ENCODE measurements at places on chromosomes 6 and 20. TPM values are rescaled to one million over a fixed set of nuclear protein-coding genes. Genes with fewer than 3 reads are reported as not detected.

- peaks cover 18% of the 10 kb centered on the region for H3K36me3 ChIP-seq
- H3K27me3 ChIP-seq, result no peaks in the 10 kb centered on the region
- H3K4me1 ChIP-seq, result peaks cover 3% of the 10 kb centered on the region
- DNase-seq, result no peak
Measured at GRCh38 chr6:161169035-161169434, 104.8 kb downstream of the AGPAT4 start.

DNA sequence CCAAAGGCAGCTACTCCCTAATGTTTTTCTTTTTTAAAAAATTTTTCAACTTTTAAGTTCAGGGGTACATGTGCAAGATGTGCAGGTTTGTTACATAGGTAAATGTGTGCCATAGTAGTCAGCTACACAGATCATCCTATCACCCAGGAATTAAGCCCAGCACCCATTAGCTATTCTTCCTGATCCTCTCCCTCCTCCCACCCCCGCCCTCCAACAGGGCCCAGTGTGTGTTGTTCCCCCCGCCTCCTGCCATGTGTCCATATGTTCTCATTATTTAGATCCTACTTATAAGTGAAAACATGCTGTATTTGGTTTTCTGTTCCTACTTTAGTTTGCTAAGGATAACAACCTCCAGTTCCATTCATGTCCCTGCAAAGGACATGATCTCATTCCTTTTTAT lies 12.4 kb downstream of the TRIM15 start:
- H3K4me3 ChIP-seq, result no peak overlapping the region
- H3K4me1 ChIP-seq, result no peaks in the 10 kb centered on the region
- no peak for DNase-seq
- H3K27ac ChIP-seq, result no peak overlapping the region

DNA sequence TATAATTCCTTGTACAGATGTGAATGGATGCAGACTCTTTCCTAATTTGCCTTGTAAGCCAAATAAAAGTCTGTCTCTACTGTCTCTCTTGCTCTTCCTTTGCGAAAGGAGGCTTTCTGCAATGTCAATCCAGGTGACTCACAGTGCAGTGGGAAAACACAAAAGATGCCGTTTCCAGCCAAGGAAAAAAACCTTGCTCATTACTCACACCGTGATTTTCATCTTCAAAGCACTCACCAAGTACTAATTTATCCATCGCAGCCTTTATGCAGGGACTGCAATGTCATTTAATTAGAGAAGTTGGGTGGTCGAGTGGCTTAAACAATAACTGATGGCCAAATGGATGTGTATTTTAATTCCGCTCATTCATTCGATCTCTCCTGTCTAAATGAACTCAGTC lies 23.8 kb downstream of the SAYSD1 start:
- H3K27me3 ChIP-seq, result peaks cover 10% of the 10 kb centered on the region
- no peak overlapping the region for H3K27ac ChIP-seq
- H3K36me3 ChIP-seq, result no peaks in the 10 kb centered on the region
- H3K4me1 ChIP-seq, result peaks cover 48% of the 10 kb centered on the region

GRCh38 chr6:25755483-25755882 lies 941 bp downstream of the SLC17A4 start:
- H3K4me3 ChIP-seq, result peak overlapping the region; percentile 47
- peak overlapping the region; percentile 73 for H3K27ac ChIP-seq
- no peaks in the 10 kb centered on the region for H3K27me3 ChIP-seq
- DNase-seq, result no peak
- H3K36me3 ChIP-seq, result no peaks in the 10 kb centered on the region
- H3K4me1 ChIP-seq, result peaks cover 61% of the 10 kb centered on the region

GDAP1L1 gene
- total RNA-seq, result 0.24 TPM

- no peak for DNase-seq
- no peaks in the 10 kb centered on the region for H3K27me3 ChIP-seq
- no peaks in the 10 kb centered on the region for H3K36me3 ChIP-seq
- peaks cover 16% of the 10 kb centered on the region for H3K4me1 ChIP-seq
Measured at GRCh38 chr20:50534567-50534966, 24.4 kb downstream of the PTPN1 start.

DYNLT1 gene
- 124 TPM for total RNA-seq

- no peaks in the 10 kb centered on the region for H3K36me3 ChIP-seq
- no peak overlapping the region for H3K27ac ChIP-seq
- H3K4me3 ChIP-seq, result no peak overlapping the region
- H3K4me1 ChIP-seq, result no peaks in the 10 kb centered on the region
- no peak for DNase-seq
- peaks cover 1% of the 10 kb centered on the region for H3K27me3 ChIP-seq
Measured at GRCh38 chr6:44499609-44500008, 112.1 kb downstream of the CDC5L start.

RNASET2 gene
- 29.8 TPM for total RNA-seq

DNA sequence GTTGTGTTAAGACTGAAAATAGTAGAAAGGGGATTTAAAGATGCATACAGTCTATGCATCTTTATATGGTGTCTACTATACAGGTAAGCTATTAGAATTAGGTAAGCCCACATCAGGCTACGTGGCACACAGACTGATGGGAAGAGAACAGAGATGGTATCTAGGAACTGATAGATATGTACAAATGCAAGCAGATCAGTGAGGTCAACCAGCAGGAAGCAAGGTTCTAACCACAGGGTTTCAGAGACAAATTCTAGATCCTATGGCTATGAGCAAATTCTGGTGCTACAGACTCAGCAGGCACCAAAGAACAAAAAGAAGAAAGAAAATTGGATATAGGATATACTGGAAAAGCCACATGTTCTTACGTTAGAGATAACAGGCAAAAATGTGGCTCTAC lies 110.6 kb downstream of the TRDN start:
- no peaks in the 10 kb centered on the region for H3K27me3 ChIP-seq
- no peak overlapping the region for H3K4me3 ChIP-seq
- no peak for DNase-seq
- H3K27ac ChIP-seq, result no peak overlapping the region

DNA sequence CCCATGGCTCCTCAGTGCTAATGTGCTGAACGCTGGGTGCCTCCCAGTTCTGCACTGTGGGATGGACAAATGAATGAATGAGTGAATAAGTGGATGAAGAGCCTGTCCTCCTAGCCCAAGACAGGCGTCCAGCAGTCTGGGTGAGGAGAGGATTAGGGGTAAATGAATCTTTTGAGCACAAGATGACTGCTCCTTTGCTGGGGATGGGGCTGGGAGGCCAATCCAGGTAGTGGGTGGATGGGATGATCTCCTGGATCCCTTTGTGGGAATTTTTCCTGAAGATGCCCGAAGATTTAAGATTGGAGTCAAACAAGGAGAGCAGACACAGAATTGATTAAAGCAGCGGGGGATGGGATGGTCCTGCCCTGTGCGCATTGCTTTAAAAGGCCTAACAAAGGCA lies 65.3 kb upstream of the MLN start:
- DNase-seq, result no peak
- H3K36me3 ChIP-seq, result no peaks in the 10 kb centered on the region
- H3K27me3 ChIP-seq, result peaks cover 16% of the 10 kb centered on the region
- peaks cover 30% of the 10 kb centered on the region for H3K4me1 ChIP-seq
- H3K4me3 ChIP-seq, result no peak overlapping the region
- no peak overlapping the region for H3K27ac ChIP-seq

- no peak overlapping the region for H3K4me3 ChIP-seq
- peaks cover 13% of the 10 kb centered on the region for H3K4me1 ChIP-seq
- DNase-seq, result no peak
- no peaks in the 10 kb centered on the region for H3K27me3 ChIP-seq
Measured at GRCh38 chr6:13859871-13860555, 45.7 kb upstream of the MCUR1 start.

- no peak overlapping the region for H3K27ac ChIP-seq
- H3K4me1 ChIP-seq, result no peaks in the 10 kb centered on the region
- H3K4me3 ChIP-seq, result no peak overlapping the region
- H3K36me3 ChIP-seq, result no peaks in the 10 kb centered on the region
- H3K27me3 ChIP-seq, result no peaks in the 10 kb centered on the region
Measured at GRCh38 chr20:7806831-7807230, 133.4 kb downstream of the HAO1 start.

DNA sequence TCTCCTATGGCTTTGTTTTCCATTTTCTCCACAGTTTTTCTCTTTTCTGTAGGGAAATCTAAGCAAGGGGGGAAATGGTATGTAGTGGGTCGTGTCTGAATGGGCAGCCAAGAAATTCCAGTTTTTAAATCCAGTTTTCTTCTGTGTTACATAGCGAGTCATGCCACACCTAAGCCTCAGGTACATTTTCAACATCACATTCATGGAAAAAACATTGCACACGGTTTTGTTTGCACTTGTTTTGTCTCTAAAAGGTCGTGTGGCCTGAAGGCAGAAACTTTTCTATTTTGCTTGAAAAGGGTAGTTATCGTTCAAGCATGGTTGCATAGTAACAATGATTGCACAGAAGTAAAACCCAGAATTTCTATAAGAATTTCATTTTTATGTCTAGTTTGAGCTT lies 70.5 kb downstream of the MOXD1 start:
- peaks cover 2% of the 10 kb centered on the region for H3K36me3 ChIP-seq
- no peak overlapping the region for H3K27ac ChIP-seq
- no peak overlapping the region for H3K4me3 ChIP-seq
- peaks cover 19% of the 10 kb centered on the region for H3K4me1 ChIP-seq
- no peak for DNase-seq
- peaks cover 6% of the 10 kb centered on the region for H3K27me3 ChIP-seq

GPR6 gene
- total RNA-seq, result not detected

DNA sequence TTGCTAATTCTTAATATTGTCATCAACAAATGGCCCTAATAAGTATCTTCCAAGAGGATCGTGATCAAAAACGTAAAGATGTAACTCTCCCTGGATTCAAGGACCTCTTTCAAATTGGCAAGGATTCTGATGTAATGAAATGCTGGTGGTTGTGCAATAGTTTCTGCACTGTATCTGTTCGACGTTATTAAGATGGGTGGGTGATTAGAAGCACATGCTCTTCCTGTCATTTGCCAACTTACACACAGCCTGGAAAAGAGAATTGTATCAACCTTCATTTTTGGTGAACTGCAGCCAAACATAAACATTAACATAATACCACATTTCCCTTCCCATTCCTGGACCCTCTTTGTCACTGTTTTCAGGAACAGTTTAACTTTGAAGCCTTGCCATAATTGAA lies 9.8 kb downstream of the FOXQ1 start:
- H3K4me3 ChIP-seq, result no peak overlapping the region
- H3K4me1 ChIP-seq, result peaks cover 14% of the 10 kb centered on the region
- peaks cover 3% of the 10 kb centered on the region for H3K36me3 ChIP-seq
- no peak overlapping the region for H3K27ac ChIP-seq

RPS6KA2 gene
- total RNA-seq, result 43.1 TPM

ARMC12 gene
- 0.36 TPM for total RNA-seq

DNA sequence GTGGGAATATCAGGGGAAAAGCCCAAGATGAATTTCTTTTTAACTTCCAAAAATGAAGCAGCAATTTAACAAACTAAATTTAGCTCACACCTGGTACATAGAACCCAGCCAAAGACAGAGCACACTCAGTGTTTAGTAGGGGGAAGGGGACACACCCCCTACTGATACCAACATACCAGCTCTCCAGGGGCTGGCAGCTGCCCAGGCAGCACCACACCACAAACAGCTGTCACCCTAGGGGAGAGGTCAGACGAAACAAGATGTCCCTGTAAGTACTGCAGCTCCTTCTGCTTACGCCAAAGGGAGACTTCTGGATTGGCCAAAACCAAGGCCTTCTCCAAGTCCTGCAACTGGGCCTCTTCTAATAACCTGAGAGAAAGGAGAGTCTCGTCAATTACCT lies 26.0 kb downstream of the MDN1 start:
- H3K4me1 ChIP-seq, result no peaks in the 10 kb centered on the region
- H3K36me3 ChIP-seq, result peaks cover 18% of the 10 kb centered on the region
- no peak overlapping the region for H3K4me3 ChIP-seq
- H3K27ac ChIP-seq, result no peak overlapping the region
- no peaks in the 10 kb centered on the region for H3K27me3 ChIP-seq

DNA sequence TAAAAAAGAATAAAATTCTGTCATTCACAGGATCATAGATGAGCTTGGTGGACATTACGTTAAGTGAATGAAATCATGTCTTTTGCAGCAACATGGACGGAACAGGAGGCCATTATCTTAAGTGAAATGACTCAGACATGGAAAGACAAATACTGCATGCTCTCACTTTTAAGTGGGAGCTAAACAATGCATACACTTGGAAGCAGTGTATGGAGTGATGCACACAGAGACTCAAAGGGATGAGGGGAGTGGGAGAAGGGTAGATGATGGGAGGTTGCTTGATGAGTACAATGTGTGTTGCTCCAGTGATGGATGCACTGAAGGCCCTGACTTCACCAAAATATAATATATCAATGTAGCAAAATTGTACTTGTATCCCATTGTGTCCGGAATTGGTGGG lies 293.4 kb downstream of the CD109 start:
- DNase-seq, result no peak
- H3K4me3 ChIP-seq, result no peak overlapping the region

PLAGL1 gene
- 28.1 TPM for total RNA-seq

Measured in progenitor cell of endocrine pancreas (in vitro differentiated cells).